ENCODE measurements at places on chromosomes 7 and 10. TPM values are rescaled to one million over a fixed set of nuclear protein-coding genes. Genes with fewer than 3 reads are reported as not detected.

DNA sequence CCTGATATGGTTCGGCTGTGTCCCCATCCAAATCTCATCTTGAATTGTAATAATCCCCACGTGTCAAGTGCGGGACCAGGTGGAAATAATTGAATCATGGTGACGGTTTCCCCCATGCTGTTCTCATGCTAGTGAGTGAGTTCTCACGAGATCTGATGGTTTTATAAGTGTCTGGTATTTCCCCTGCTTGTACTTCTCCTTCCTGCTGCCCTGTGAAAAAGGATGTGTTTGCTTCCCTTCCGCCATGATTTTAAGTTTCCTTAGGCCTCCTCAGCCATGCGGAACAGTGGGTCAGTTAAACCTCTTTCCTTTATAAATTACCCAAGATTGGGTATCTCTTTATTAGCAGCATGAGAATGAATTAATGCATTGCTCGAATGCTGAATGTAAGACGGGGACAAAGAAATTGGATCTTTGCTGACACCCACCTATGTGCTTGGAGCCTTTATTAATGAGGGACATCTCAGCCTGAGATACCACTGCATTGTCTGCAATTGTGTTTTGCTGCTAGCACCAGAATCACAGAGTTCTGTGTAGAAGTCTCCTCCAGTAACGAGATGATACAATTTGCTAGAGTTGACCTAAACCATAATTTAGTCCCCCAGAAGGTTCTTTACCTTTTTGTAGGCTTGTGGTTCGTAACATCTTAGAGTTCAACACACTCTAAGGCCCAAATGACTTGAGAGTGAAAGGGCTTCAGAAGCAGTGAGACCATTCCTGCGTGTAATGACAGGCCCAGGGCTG lies 28.6 kb downstream of the SLC35B4 start:
- no peak overlapping the region for H3K4me3 ChIP-seq
- no peak for DNase-seq
- no peaks in the 10 kb centered on the region for H3K27me3 ChIP-seq
- H3K27ac ChIP-seq, result no peak overlapping the region
- no peaks in the 10 kb centered on the region for H3K36me3 ChIP-seq

DNA sequence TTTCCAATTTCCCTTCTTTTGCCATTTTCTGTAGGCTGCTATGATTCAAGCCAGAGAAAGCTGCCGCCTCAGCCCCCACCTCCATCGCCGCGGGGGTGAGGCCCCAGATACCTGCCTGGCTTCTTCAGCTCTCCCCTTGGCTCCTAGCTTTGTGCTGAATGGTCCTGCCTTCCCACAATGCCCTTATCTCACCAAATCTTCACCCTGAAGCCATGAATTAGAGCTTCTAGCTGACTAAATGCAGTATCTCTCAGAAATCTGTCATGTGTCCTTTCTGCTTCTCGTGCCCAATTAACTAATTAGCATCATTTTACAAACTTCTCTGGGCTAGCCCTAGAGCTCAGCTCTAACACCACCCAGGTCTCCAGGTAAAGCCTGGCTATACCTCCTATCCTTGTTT lies 32.2 kb upstream of the GPNMB start:
- no peaks in the 10 kb centered on the region for H3K36me3 ChIP-seq
- no peaks in the 10 kb centered on the region for H3K27me3 ChIP-seq

GRCh38 chr10:121497513-121498470 lies 100.5 kb downstream of the FGFR2 start:
- H3K4me1 ChIP-seq, result no peaks in the 10 kb centered on the region
- H3K36me3 ChIP-seq, result peaks cover 32% of the 10 kb centered on the region
- DNase-seq, result no peak
- H3K4me3 ChIP-seq, result no peak overlapping the region
- no peak overlapping the region for H3K27ac ChIP-seq

- H3K27ac ChIP-seq, result peak overlapping the region; percentile 23
- DNase-seq, result peak; percentile 38
- H3K4me1 ChIP-seq, result no peaks in the 10 kb centered on the region
- H3K27me3 ChIP-seq, result no peaks in the 10 kb centered on the region
Observed at GRCh38 chr7:127383123-127383835, 9.2 kb downstream of the ZNF800 start.

DNA sequence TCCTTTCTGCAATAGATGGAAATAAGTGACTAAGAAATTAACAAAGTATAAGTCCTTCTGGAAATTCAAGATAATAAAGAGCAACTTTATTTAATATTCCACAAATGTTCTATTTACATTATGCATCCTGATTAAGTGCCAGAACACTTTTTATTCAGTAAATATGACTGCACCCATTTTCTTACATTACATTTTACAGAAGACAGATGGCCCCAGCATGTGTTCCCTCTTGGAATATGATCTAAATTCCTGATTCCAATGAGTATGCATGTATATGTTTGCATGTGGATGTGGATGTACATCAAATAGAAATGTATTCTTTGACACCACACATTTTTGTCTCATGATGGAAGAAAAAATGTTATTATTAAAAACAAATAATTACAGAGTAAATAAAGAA lies 628.7 kb upstream of the SEMA3D start:
- no peaks in the 10 kb centered on the region for H3K36me3 ChIP-seq
- no peak overlapping the region for H3K4me3 ChIP-seq
- H3K27me3 ChIP-seq, result no peaks in the 10 kb centered on the region
- no peaks in the 10 kb centered on the region for H3K4me1 ChIP-seq
- no peak for DNase-seq
- H3K27ac ChIP-seq, result no peak overlapping the region

ASB10 gene
- polyA plus RNA-seq, result not detected

GRCh38 chr10:75434291-75434690 lies 2.9 kb downstream of the LRMDA start:
- DNase-seq, result no peak
- no peak overlapping the region for H3K4me3 ChIP-seq
- no peak overlapping the region for H3K27ac ChIP-seq
- no peaks in the 10 kb centered on the region for H3K36me3 ChIP-seq
- no peaks in the 10 kb centered on the region for H3K27me3 ChIP-seq

DNA sequence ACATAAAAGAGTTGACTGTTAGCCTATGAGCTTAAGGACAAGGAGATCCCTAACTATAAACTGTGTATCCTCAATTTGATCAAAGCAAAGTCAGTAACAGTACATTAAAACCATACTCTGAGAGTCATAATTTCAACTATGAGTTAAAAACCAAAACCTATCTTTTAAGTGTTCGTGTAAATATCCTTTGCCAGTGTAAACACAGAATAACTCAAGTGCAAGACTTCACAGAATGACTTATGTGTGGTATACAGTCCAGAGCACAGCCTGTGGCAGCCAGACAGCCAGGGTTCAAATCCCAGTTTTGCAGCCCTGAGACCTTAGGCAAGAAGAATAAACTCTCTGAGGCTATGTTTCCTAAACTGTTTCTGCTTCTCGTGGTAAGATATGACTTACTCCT lies 30.3 kb upstream of the NEBL start:
- H3K36me3 ChIP-seq, result no peaks in the 10 kb centered on the region
- H3K27ac ChIP-seq, result no peak overlapping the region
- no peak overlapping the region for H3K4me3 ChIP-seq
- H3K4me1 ChIP-seq, result no peaks in the 10 kb centered on the region

PPP1R17 gene
- polyA plus RNA-seq, result not detected

STEAP1 gene
- polyA plus RNA-seq, result 31.6 TPM

GRCh38 chr10:15265056-15265455 lies 96.6 kb upstream of the NMT2 start:
- peaks cover 11% of the 10 kb centered on the region for H3K36me3 ChIP-seq
- H3K4me1 ChIP-seq, result no peaks in the 10 kb centered on the region
- H3K27me3 ChIP-seq, result no peaks in the 10 kb centered on the region
- H3K4me3 ChIP-seq, result no peak overlapping the region

TES gene
- 66.4 TPM for polyA plus RNA-seq

DNA sequence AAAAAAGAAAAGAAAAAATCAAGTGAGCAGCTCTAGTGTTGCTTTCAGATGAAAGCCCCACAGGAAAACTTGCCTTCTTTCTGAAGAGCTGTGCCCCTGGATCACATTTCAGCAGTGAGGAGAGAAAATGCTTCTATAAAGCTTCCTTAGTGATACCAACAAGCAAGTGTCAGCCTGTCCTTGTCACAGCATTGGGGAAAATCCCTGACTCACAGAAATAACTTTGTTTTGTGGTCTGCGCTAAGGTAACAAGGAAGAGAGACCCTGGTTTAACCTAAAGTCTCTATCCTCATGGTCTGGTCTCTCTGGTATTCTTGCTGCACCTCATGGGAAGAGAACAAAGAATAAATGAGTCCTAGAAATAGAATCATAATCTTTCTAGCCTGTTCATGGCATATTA lies 885.2 kb upstream of the SORCS1 start:
- no peaks in the 10 kb centered on the region for H3K27me3 ChIP-seq
- no peaks in the 10 kb centered on the region for H3K4me1 ChIP-seq
- H3K36me3 ChIP-seq, result no peaks in the 10 kb centered on the region
- DNase-seq, result no peak
- H3K4me3 ChIP-seq, result no peak overlapping the region
- H3K27ac ChIP-seq, result no peak overlapping the region

DNA sequence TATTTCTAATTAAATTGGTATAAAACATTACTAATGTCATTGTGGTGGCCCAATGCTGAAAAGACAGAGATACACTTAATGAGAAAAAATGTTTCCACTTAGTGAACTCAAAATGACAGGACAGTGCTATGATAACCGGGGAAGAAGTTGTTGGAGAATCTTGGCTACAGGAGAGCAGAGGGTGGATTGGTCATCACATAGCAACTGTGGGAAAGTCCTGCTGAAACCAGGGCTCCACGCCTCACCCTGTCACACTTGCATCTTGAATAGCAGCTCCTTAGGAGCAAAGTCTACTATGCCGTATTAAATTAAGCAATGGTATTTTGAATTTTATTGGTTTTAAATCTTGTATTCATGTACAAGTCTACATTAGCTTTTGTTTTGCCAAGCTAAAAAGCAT lies 225.5 kb downstream of the KLF6 start:
- H3K27ac ChIP-seq, result no peak overlapping the region
- DNase-seq, result no peak
- H3K27me3 ChIP-seq, result no peaks in the 10 kb centered on the region
- H3K36me3 ChIP-seq, result no peaks in the 10 kb centered on the region
- no peak overlapping the region for H3K4me3 ChIP-seq

CYP26A1 gene
- 0.09 TPM for polyA plus RNA-seq

KLF14 gene
- polyA plus RNA-seq, result 0.18 TPM

- H3K36me3 ChIP-seq, result peaks cover 44% of the 10 kb centered on the region
- no peak overlapping the region for H3K4me3 ChIP-seq
- no peak for DNase-seq
Observed at GRCh38 chr7:47514818-47515217, 67.1 kb downstream of the TNS3 start.

DNA sequence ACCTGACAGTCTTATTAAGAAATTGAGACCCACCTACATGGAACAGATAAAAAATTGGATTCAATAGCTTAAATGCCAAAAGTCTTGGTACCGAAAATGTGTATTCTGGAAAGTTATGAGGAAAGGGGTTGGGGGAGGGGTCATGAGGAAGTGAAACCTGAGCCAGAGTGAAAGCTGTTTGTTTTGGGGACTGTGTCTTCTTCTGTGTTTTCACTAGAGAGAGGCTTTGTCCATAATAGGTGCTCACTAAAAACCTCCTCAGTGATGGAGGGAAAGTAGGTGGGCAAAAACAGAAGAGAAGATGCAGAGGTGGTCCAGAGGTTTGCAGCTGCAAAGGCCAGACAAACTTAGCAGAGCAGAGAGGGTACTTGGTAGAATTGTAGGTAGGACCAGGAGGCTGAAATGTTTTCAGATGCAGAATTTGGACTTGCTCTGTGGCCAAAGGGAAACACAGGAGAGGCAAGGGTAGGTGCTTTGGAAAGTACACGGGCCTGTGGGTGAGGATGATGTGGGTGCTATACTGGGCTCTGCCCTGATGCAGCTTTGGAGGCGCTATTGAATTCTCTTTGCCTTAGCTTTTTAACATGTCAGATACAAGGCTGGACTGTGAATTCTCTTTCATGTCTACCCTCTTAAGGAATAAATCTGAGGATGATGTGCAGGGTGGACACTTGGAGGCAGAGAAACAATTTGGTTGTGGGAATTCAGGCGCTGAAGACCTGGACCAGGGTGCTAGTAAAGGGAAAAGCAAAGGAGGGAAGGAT lies 254.6 kb downstream of the PTEN start:
- H3K4me1 ChIP-seq, result no peaks in the 10 kb centered on the region
- no peaks in the 10 kb centered on the region for H3K27me3 ChIP-seq
- H3K27ac ChIP-seq, result no peak overlapping the region
- DNase-seq, result no peak

DNA sequence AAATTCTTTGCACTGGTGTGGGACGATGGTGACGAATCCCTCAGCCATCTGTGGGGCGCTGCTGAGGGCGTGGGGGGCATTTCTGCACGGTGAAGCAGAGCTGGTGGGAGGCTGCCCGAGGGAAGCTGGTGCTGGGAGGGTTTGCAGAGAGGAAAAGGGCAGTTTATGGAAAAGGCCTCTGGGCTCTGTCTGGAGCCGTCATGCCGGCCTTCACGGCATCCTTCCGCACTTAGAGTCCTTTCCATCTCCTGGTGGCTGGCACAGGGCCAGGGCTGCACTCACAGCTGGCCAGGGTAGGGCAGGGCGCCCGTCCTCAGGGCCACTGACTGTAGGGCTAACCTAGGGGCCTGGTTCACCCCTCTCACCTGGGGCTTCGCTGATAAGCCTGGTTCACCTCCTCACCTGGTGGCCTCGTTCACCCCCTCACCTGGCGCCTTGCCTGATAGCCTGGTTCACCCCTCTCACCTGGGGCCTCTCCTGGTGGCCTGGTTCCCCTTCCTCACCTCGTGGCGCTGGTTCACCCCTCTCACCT lies 598 bp upstream of the AMZ1 start:
- no peak overlapping the region for H3K27ac ChIP-seq
- DNase-seq, result no peak
- H3K36me3 ChIP-seq, result no peaks in the 10 kb centered on the region
- no peak overlapping the region for H3K4me3 ChIP-seq
- H3K27me3 ChIP-seq, result peaks cover 43% of the 10 kb centered on the region
- H3K4me1 ChIP-seq, result peaks cover 5% of the 10 kb centered on the region

DNA sequence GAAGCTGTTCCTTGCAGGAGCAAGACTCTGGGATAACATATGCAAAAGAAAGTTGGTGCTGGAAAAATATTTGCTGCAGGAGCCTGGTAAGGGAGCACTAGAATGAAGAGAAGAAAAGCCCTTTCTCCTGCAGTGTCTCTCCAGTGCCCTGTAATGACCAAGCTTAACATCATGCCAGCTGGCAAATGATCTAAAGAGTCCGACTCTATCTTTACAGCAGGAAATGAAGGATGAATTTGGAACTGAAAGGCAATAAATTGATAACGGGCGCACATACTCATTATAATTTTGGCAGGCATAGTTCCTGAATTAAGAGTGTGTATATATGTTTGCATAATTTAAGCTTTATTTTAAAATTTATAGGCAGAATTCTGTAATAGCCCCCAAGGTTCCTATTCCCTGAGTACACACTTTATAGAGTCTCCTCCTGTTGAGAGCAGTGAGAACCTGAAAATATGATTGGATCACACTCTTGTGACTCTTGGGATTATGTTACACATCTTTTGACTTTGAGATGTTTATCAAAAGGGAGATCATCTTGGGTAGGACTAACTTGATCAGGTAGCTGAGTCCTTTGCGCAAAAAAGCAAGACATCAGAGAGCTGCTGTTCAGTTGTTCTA lies 299.0 kb upstream of the MBL2 start:
- H3K4me3 ChIP-seq, result no peak overlapping the region
- no peaks in the 10 kb centered on the region for H3K27me3 ChIP-seq
- H3K4me1 ChIP-seq, result no peaks in the 10 kb centered on the region

GRCh38 chr7:22751341-22751740 lies 24.3 kb downstream of the IL6 start:
- H3K4me3 ChIP-seq, result no peak overlapping the region
- no peaks in the 10 kb centered on the region for H3K4me1 ChIP-seq
- no peak for DNase-seq
- H3K27me3 ChIP-seq, result no peaks in the 10 kb centered on the region

SPDYE5 gene
- polyA plus RNA-seq, result 2.0 TPM

Measured in large intestine (tissue), 12 donors.